ENCODE measurements at places on chromosomes 1 and 21.

DNA sequence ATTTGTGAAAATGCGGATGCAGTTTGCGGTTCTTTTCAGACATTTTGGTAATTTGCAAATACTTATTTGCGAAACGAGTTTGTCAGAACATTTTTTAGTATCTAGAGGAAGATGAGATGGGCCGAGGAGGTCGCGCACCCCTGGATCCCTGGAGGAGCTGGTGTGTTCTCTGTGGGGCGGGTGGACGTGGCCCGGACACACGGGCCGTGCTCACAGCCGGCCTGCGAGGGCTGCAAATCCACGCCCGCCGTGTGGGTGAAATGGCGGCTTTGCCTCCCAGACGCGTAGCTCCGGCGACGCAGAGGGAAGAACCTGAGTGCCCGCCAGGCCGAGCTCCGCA lies 9.3 kb upstream of the TTLL10 start:
- no peak for ATAC-seq

GRCh38 chr1:172821609-172822274 lies 162.8 kb downstream of the FASLG start:
- no peak for ATAC-seq

DNA sequence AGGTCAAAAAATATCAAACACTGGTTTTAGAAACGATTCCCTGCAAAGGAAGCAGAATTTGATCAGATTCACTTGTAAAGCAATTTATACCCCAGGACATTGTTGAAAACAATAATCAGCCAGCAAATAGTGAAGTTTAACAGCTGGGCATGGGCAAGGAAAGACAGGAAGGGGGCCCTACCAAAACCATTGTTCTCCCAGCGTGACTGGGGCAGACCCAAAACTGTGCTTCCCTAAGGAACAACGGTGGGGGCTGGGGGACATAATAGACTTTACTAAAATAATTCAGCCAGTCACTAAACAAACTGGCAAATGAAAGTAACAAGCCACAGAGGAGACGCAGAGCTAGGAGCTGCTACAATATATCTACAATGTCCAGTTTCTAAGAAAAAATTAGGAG lies 100.2 kb downstream of the AHCTF1 start:
- no peak for ATAC-seq

DNA sequence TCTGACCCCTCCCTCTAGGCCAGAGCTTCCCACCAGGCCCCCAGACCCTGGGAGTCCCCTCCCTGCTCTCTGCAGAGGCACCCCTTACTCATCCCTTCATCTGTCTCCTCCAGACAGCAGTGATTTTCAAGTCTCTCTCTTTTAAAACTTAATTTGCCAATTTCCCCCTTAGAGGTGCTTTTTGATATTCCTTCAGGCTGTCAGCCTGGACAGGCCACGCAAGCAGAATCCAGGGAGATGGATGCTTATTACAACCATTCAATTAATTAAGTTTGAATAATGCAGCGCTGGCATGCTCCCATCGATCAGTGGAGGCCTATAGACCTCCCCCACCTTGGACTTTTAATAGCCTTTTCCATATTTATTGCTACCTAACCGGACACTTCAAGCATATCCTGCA lies 6.2 kb downstream of the CAMK2N1 start:
- ATAC-seq: no peak
